ENCODE measurements at places on chromosomes 3 and 15.

DNA sequence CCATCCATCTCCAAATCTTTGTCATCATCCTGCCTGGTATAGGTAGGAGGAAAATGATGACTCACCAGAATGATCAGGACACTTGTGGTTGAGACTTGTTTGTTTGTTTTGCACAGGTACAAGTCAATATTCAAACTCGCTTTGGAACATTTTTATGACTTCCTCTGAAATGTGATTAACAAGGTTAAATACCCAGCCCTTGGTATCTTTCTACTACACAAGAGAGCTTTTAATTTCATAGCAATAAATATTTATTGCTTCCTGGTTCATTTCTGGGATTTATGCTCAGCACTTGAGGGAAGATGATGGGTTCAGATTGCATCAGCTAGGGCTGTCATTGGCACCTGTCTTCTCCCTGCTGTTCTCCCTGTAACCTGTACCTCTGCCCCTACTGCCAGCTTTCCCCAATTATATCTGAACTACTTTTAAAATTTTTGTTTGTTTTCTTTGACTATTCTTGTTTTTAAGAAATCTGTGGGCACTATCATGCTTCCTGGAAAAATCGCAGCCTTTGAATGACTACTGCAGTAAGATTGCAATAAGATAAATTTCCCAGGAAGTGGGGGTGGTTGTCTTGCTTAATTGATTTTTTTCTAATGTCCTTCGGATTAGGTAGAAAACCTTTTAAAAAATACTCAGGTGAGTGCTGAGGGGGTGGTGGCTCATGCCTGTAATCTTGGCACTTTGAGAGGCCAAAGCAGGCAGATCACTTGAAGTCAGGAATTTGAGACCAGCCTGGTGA lies 24.3 kb upstream of the GCNT3 start:
- DNase-seq: no peak

DNA sequence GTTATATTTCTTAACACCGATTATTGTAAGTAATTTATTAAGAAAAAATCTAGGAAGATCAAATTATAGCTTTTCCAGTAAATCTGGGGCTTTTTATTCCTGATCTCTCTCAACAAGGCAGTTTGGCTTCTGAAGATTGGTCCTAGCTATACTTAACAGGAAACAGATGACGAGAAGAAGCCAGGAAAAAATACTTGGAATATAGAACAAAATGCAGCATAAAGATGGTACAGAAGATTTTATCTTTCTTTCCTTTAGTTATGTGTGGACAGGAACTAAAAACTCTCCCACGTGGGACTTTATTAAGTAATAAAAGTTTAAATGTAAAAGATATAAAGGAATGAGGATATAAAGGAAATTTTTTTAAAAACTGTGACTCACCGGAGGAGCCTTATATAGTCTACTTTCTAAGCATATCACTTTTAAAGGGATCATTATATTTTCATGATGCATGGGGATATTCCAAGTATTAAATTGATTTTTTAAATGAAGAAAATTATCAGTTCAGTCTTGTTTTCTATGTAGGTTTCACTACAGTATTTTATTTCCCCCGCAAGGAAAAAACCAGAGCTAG lies 8.2 kb downstream of the B3GNT5 start:
- no peak for DNase-seq

DNA sequence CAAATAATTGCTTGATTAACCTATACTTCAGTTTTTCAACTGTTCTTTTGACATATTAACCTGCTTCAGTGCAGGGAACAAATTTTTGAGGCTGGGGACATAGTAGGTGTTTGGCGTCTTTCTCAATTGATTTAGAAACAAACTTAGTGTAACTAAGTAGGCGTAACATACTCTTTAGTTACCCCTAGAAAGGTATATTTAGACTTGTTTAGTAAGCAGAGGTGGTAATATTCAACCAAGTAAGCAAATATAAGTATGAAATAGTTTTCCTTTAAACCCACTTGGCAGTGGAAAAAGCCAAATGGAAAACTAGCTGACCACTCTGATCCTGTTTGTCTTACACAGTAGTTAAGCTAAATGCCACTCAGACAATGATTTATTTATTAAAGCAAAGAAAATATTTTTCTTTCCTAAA lies 113.2 kb downstream of the MBNL1 start:
- DNase-seq: no peak

- no peak for DNase-seq
These were observed 34.5 kb upstream of the ABHD10 start for GRCh38 chr3:111944372-111944771.

DNA sequence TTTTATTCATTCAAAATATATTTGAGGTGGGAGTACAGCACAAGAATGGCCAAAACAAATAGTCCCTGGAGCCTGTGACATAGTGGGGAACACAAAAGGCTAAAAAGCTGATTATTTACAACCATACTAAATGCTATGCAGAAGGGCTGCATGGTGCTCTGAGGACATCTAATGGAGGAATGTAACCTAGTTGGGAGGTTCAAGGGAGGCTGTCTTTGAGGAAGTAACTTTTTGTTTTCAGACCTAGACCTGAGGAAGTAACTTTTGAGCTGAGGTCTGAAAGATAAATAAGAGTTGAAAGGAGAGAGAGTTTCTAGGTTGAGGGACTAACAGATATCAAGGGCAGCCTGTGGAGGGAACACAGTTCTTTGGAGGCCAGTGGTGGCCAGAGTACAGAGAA lies 34.8 kb upstream of the RASA2 start:
- DNase-seq: peak; percentile 55

- DNase-seq: no peak
These were observed 190.2 kb upstream of the GBE1 start for GRCh38 chr3:81951636-81952035.

GRCh38 chr3:56940321-56940720 lies 120.1 kb upstream of the SPATA12 start:
- DNase-seq: no peak
